ENCODE measurements at places on chromosomes 6 and 20.

DNA sequence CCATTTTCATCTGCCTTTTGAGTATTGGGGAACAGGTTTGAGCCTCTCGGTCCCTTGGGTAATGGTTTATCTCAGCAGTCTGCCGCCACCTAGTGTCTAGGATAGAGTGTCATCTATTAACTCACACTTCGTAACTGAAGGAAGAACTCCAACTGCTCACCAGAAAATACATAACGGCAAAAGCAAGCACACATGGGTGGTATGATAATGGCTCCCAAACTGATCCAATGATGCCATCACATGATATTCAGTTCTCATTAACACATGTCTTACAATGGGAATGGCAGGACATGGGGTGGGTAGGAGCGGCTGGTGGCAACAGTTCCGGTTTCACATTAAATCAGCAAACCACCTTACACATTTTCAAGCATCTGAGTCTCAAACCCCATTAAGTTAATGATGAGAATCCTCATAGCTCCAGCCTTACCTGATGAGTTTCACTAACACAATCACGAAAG is 110.7 kb upstream of the PHACTR1 start:
- DNase-seq, result no peak

DNA sequence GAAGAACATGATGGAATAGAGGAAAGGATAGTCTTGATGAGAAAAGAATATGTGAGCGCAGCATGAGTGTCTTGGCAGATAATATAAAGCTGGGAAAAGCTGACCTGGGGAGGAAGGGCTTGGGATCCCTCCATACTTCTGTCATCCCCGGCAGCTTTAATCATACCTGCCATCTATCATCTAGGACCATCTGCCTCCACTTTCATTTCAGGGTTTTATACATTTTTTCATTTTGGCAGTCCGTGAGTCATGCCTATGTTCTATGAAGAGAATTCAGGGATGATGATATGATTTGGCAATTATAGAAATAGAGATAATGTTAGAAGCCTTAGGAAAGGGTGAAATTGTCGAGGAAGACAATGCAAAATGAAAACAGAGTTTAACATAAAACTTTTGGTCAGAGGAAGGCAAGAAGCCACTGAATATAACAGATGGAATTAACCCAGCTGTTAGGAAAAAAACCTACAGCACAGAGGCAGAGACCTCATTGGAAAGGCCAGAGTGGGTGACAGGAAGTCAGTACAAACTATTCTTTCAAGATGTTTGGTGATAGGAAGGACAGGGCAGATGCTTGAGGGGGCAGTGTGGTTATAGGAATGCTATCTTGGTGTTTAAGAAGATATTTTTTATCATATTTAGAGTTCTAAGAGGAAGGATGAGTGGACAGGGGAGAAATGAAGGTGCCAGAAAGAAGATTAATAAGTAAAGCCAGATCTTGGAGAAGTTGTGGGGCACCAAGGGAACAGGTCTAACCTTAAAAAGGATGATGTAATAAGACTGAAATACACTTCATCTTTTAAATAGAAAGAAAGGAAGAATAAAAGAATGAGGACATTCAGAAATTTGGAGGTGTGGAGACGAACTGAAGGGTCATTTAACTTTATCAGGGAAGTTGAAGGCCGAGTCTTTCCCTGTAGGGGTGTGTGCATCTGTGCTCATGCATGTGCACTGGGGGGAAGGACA is 37.8 kb downstream of the MARCKS start:
- DNase-seq, result no peak

- no peak for DNase-seq
Measured at GRCh38 chr6:25377664-25378063, 98.5 kb downstream of the CARMIL1 start.

DNA sequence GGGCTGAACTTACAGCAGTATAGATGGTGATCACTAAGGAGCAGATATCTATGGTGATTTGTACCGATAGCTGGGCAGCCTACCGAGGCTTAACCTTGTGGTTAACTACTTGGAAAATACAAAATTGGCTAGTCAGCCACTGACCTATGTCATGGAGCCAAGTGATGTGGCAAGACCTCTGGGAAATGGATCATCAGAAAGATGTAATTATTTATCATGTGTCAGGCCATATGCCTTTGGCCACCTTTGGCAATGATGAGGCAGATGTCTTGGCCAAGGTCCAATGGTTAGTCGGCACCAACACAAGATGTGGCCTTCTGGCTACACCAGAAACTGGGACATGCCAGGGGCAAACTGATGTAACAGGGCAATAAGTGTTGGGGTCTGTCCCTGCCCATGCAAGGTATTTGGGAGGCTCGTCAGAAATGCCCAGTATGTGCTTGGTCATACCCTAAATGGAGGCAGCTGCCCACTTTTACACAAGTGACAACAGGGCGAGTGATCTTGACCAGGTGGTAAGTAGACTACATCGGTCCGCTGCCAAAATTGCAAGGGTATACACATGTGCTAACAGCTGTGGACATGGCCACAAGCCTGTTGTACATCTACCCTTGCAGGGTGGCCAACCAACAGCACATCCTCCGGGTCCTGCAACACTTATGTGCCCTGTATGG is 30.1 kb downstream of the HDDC2 start:
- no peak for DNase-seq

DNA sequence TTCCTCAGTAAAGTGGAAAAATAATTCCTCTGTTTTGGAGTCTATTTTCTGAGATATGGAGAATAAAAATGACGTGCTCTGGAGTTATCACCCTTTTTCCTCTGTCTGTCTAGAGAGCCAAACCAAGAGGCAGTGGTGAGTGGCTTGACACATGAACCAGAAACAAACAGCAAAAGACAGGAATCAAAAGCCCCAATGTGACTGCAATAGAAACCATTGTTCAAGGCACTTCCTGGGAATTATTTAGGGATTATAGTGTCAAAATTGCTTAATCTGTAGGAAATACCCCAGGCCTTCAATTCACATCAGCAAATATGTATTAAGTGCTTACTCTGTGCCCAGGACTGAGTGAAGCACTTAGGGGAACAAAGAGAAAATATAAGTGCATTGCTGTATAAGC is 560.4 kb upstream of the JAG1 start:
- no peak for DNase-seq

GRCh38 chr6:82245376-82245775 is 2.2 kb downstream of the IBTK start:
- no peak for DNase-seq

- DNase-seq, result no peak
Measured at GRCh38 chr6:36374194-36374593, 13.3 kb downstream of the ETV7 start.

DNA sequence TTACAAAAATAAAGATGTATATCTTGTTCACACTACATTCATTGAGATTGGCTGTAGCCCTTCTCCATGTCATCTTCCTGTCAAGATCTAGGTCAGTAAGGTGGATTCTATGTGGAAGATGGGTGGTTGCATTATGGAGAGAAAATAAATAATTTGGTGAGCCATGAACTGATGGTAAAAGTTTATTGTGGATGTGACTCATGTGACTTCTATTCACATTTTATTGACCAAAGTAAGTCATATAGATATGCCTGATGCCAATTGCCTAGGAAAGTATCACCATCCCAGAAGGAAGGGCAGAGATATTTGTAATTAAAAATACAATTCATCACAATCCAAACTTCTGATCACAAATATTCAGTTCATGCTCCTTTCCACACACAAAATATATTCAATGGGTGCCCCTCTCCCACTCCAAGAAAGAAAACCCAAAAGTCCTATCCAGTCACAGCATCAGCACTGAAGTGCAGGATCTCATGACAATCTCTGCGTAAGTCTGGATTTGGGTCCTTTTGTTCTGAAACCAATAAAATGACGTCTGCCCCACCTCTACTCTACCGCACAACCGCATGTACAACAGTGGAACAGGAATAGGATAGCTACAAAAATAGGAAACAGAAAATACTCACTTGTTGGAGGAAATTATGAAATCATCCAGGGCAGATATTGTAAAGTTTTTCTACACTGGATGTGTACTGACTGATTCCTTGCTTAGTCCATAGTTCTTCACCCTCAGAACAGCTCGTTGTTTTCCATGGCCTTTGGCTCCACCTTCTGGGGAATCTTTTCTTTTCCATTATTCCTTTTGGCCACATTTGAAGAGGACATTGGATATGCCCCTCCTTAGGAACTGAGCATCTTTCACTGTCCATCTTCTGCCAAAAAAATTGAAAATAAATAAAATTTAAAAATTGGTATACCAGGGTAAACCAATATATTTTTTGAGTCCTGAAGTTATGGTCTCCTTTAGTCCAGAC is 16.1 kb upstream of the SLC17A3 start:
- no peak for DNase-seq

DNA sequence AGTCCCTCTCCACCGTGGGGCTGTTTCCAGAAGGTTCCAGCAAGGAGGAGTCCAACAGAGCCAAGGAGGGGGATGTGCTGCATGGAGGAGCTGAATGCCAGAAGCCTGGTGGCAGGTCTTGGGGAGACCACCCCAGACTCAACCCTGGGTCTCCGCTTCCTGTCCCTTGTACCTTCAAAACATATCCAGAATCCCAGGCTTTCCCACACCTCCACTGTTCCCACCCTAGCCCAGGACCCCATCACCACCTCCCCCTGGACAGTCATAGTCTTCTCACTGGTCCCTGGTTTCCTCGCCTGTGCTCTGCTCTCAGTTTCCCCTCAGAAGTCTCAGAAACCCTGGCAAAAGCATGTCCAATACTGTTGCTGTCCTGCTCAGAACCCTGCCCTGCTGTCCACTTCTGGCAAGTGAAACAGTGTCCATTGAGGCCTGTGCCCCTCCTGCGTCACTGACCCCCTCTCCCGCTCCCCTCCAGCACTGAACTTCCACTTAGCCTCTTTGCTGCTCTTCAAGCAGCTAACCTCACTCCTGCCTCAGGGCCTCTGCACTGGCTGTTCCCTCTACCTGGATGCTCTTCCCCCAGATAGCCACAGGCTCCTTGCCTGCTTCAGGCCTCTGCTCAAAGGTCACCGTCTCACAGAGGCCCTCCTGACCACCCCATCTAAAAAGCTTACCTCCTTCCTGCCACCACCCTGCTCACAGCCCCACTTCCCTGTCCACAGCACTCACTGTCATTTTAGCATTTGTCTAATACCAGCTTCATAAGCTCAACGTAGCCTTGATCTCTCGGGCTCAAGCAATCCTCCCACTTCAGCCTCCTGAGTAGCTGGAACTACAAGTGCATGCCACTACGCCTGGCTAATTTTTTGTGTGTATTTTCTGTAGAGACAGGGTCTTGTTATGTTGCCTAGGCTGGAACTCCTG is 169.2 kb downstream of the GRM4 start:
- no peak for DNase-seq

GRCh38 chr6:7896465-7896987 is 14.1 kb downstream of the TXNDC5 start:
- DNase-seq, result no peak

DNA sequence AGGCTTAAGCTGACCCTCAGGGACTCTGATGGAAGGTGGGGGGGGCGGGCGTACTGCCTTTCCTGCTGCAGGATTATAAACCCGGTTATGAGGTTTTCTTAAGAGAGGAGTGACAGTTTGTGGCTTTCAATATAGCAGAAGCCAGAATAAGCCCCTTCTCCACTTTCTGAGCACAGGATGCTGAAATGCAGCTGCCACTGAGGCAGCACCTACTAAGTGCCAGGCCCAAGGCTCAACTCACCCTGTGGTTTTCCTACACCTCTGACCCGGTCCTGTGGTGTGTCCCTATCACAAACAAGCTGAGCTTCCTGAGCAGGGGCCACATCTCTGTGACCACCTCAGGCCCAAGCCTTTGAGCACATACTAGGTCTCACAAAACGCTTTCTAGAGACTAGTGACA is 59.6 kb upstream of the NFATC2 start:
- DNase-seq, result no peak

DNA sequence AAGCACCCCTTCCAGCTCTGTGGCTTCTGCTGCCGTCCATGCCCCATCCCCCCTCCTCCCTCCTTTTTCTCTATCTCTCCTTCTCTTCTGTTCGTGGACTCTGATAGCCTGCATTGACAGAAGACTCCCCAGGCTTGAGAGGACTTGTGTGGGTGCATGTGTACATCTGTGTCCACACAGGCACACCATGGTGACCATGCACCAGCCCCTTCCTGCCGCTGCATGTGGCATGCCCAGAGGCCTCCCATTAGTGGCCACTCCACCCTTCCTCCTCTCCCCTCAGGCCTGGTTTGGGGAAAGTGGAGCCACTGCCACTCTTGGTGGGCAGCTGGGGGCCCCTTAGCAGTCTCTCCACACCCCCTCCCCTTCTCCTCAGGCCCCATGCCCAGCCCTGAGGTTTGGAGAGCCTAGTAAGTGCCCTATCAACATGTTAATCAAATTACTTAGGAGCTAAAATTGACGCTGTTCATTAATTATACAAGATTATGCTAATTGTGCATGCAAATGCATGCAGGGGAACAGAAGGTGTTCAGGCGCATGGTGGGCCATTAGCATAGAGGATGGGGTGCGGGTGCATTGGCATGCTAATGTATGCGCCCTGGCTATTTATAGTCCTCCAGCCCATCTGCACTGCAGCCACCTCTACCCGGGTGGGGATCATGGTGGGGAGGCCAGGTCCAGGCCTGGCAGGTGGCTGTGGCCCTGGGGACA is 45.9 kb downstream of the EBF4 start:
- DNase-seq, result no peak

GRCh38 chr20:11718474-11719094 is 199.1 kb upstream of the BTBD3 start:
- no peak for DNase-seq

DNA sequence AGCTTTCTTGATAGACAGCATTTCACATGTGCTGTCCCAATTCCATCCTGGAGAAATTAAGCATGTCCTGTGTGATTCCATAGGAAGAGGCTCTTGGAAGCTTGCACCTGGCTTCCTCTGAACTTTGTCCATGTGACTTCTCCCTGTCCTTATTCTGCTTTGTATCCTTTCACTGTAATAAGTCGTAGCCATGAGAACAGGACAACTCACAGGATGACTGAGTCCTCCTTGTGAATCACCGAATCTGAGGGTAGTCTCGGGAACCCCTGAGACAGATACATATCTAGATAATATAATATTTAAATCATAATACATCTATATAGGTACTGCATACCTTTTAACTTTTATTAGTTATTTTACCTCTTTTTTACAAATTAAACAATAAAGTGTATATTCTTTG is 156.7 kb upstream of the THEMIS start:
- no peak for DNase-seq

DNA sequence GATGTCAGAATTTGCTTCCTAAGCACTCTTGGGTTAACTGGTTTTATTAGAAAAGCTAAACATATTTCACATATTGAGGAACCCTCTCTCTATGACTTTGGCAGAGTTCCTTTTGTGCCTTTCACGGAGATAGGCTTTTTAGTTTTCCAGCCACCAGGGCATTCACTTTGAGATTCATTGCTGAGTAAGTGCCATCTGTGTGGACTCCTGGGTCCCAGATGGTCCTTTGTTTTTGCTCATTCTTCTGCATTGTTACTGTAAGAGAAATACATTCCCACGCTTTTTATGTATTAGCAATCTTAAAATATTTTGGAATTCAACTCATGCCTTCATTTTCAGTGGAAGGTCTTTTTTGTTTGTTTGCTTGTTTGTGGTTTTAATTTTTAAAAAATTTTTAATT is 76.3 kb upstream of the PHACTR2 start:
- DNase-seq, result no peak

- no peak for DNase-seq
Measured at GRCh38 chr6:39953076-39953618, 18.9 kb upstream of the MOCS1 start.

GRCh38 chr6:85458782-85459181 is 8.9 kb downstream of the NT5E start:
- DNase-seq, result no peak
